ENCODE measurements at places on chromosomes 6 and 20.

DNA sequence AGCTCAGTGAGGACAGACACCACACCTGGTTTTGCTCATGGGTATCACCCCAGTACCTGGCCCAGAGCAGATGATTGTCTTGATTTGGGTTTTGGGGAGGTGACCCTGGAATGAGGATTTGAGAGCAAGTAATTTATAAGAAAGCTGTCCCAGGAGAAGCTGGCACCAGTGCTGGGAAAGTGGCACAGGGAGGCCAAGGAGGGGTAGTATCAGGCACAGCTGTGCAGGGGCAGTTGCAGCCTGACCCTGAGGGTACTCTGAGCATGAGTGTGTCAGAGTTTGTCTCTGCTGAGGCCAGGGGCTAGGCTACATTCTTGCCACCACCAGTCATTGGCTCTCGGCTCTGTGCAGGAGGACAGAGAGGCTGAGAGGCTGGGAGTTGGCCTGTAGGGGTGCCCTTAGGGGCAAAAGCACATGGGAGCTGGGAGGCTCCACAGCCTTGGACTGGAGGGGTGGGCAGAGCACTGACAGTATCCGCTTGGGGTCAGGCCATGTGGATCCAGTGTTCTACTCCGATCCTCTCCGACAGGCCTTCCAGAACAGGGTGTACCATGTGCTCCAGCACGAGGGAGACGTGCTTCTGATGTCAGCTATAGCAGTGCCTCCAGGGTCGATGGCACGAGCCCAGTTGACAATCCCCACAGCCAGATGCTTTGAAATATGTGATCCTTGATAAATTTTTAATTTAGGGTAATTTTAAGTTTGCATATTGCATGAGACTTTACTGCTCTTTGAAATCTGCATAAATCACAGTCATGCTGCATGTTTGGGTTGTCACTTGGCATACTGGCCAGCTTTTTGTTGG is 121.3 kb downstream of the PHACTR3 start:
- no peak for DNase-seq

DNA sequence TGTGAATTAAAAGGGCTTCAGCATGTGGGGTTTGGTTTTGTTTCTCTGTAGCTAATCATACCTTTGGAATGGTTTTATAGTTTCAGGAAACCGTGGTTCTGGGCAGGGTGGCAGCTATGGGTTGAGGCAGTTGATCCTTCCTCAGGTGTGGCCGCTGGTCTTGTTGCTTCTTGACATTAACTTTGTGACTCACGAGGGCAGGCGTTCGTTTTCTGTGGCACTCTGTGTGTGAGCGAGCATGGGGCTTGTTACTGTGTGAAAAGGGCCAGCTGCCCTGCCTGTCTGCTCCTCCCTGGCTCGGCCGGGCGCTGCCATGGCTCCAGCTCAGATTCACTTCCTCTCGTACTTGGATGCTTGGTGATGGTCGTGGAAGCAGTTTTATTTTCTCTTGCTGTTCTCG is 16.2 kb downstream of the DNAJC5 start:
- DNase-seq, result peak; percentile 48

- no peak for DNase-seq
Observed at GRCh38 chr6:143684486-143684885, 6.7 kb downstream of the PHACTR2 start.

- DNase-seq, result no peak
Observed at GRCh38 chr6:7313505-7314165, 636 bp upstream of the SSR1 start.

GRCh38 chr6:158708239-158708638 is 58.4 kb downstream of the SYTL3 start:
- no peak for DNase-seq
